ENCODE measurements at places on chromosomes 2 and 18.

- no peak for DNase-seq
Measured at GRCh38 chr2:217993138-217993537, 9.7 kb downstream of the TNS1 start.

DNA sequence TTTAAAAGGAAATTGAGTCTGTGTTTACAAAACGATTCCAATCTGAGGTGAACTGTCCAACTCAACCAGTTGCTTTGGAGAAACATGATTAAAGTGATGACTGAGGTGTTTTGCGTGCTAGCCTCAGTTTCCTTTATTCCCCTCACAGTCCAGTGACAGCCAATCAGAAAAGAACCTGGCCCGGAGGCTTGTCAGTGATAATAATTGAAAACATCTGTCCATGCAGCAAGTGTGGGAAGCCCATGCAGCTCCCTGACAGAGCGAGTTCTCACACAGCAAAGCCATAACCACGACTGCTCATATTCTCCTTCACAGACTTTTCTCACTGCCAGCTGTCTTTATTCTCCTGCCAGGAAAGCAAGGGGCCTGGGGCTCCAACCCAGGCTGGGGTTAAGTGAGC is 613.4 kb downstream of the ARHGAP15 start:
- DNase-seq, result no peak

GRCh38 chr18:51447351-51448342 is 250.2 kb upstream of the MEX3C start:
- DNase-seq, result no peak

DNA sequence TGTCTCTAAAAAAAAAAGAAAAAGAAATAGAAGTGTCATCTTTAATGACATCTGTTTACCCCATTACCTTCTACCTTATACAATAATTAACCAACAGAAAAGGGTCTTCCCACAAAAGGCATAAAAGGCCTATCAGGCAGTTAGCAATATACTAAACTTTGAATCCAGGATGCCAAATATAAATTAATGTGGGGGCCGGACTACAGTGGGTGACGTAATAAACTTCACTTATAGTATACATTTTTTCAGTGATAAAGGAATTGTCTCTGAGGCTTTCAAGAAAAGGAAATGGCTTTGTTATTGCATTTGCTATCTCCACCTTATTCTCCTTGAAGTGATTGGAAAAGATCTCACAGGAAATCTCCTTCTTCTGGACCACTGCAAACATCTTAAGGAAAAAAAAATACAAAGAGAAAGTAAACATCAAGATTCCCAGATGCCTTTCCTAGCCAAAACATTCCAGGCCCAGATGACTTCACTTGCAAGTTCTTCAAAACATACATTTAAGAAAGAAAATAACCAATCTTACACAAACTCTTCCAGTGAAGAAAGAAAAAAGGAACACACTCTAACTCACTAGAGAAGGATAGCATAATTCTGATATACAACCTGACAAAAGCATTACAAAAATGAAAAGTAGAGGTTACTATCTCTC is 126.2 kb upstream of the CAB39 start:
- DNase-seq, result no peak

- DNase-seq, result no peak
Measured at GRCh38 chr2:70035344-70035844, 51.9 kb upstream of the PCBP1 start.

DNA sequence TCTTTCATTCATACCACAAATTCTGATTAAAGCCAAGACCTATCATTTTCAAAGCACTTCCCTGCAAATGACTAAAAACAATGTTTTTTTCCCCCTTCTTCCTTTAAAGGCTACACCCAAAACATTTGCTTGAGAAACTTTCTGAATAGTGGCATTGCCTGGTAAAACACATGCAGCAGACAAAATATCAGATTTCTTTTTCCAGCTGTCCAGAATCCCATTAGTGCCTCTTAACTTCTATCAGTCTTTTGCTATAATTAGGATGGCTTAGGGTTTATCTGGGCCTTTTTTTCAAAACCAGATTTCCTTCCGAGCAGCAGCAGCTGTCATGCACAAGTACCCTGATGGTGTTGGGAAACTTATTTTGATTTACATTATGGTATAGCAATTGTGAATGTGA is 50.6 kb downstream of the ALPK2 start:
- DNase-seq, result peak; percentile 32

DNA sequence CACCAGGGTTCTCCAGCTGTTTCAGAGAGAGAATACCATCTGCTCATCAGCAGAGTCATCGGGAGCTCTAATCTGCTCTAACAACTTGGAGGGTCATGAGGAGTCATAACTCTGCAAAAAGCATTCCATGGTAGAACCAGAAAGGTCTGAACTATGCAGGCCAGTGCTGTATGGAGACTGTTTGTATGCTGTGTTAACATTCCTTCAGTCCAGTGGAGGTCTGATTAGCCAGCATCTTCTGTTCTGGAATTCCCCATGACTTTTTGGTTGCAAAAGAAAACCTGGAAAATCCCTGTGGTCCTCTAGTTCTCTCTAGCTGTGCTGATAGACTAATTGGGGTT is 9.4 kb upstream of the ITGB6 start:
- no peak for DNase-seq

DNA sequence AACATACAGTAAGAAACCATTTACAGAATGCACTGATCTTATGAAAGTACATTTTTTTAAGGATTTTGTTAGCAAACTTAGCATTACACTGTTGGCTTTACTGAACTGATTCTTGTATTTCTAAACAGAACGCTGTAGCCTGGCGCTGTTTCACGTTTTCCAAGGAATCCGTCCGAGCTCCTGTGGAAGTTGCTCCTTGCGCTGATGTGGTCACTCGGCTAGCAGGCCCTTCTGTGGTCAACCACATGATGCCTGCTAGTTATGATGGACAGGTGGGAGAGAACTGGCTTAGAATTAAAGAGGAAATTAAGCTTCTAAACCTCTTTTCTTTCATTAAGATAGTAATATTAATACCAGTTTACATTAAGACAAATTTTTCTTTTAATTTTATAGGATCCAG is 76.8 kb downstream of the CEP192 start:
- no peak for DNase-seq

GRCh38 chr2:69616755-69617154 is 26.8 kb downstream of the AAK1 start:
- DNase-seq, result no peak

- DNase-seq, result no peak
Measured at GRCh38 chr2:135225781-135226180, 173.7 kb downstream of the RAB3GAP1 start.

DNA sequence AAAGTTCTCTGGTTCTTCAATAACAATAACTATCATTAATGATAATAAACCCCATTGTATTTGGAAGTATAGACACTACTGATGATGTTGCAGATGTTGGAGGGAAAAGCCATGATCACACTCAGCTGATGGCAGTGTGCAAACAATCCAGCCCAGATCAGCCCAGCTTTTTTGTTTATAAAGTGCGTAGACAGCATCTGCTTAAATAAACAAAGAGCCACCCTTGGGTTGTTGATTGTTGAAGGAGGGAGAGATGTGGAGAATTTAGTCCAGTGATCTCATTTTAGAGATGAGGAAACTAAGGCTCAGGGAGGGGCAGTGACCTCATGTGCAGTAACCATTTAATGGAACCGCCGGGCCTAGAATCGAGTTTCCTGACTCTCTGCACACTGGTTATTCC is 56.0 kb upstream of the MEX3C start:
- no peak for DNase-seq

DNA sequence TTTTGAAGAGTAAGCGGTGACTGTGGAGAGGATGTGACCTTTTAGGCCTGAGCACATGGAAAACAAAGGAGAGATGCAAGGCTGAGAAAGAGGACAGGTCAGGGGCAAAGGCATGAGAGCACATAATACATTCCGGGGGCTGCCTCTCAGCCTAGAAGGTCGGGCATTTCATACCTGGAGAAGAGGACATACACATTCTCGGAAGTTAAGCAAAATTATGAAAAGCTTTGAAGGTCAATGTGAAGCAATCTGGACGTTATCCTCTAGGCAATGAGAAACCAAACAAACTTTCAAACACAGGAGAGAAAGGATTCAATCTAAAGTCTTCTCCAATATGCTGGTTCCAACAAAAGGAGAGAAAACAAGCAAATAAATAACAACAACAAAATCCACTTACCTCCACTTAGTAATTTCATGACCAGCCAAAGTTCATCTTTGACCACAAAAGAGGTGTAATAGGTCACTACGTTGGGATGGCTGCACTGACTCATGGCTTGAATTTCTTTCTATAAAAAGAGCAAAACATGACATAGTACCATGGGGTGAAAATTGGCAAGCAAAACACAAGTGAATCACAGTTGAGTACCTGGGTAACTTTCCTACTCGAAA is 80.4 kb downstream of the STK39 start:
- no peak for DNase-seq

DNA sequence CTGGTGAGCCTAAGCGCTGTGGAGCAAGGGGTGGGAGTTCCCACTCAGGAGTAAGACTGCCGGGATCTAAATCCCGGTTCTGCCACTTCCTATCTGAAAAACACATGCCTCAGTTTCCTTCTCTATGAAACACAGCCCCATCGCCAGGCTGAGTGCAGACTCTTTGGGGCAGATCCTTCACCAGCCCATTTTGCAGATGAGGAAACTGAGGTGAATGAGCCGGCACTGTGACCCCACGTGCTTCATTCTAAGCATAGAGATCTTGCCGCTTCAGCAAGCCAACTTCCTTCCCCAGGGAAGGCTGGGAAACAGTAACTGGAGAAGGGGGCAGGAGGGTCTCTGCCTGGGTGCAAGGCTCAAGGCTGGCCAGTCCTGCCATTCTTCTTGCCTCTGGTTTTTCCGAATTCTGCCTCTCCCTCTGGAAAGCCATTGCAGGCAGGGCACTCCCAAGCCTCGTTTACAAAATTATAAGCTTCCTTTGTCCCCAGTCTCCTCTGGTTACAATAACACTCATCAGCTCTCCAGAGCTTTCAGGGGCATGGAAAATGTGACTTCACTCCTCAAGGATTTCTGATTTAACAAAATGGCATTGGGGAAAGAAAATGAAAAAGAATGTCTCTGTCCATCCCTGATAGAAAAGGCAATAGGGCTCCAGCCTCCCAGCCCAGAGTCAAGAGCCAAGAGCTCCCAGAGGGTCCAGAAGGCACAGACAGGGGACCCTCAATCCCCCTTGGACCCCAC is 249.2 kb downstream of the TNS1 start:
- no peak for DNase-seq

DNA sequence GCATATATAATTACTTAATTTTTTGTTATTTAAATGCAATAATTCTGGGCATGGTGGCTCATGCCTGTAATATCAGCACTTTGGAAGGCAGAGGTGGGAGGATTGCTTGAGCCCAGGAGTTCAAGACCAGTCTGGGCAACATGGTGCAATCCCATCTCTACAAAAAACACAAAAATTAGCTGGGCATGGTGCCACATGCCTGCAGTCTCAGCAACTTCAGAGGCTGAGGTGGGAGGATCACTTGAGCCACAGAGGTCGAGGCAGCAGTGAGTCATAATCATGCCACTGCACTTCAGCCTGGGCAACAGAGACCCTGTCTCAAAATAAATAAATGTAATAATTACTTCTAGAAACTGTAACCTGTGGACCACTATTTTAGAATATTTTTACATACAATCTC is 21.5 kb upstream of the TMEM87B start:
- no peak for DNase-seq
